CD8-positive, alpha-beta memory T cell (primary cell): ENCODE measurements at places on chromosomes 1 and 21.
A peak's percentile ranks its signal among the peaks of the same experiment; 100 is the strongest.

DNA sequence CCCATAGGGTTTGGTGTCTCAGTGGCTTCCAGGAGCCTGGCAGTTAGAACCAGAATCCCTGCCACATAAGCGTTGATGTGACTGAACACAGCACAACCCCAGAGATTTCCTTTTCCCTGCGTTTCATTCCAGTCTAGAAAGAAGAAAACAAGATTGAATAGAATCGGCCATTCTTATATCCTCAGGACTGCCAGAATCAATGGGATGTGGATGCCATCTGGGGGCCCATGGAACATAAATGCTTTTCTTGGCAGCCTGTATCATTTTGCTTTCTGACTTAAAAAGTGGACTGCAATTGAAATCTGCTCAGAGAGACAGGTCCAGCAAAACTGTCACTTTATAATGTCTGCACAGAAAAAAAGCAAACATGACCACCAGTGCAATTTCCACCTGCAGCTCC is 80.3 kb downstream of the DISC1 start:
- no peak for DNase-seq

DNA sequence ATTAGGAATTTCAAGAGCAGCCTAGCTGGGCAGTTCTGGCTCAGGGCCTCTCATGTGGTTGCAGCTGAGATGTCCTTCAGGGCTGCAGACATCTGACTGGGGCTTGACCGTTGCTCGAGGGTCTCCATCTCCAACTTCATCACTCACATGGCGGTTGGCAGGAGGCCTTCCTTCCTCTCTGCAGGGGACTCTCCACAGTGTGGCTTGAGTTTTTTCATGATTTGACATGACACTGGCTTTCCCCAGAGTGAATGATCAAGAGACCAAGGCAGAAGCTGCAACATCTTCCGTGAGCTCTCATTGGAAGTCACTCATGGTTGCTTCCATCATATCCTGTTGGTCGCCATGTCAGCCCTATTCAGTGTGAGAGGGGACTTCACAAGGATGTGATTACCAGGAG is 74.6 kb downstream of the RUNX3 start:
- no peak for DNase-seq

DNA sequence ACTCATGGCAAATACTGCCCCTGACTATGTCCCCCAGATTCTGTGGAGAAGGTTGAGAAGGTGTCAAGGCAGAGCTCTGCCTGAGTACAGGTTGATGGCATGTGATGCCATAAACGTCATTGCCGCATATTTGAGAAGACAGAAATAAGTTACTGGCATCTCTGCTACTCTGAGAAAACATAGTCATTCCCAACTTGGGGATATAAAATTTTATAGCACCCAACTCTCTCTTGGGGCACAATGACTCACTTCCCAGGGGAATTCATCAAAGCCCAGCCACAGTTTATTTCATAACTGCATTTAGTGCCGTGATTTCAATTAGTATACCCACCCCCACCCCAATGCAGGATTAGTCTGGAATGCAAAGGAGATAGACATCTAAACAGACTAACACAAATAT is 101.9 kb upstream of the TNR start:
- no peak for DNase-seq

DNA sequence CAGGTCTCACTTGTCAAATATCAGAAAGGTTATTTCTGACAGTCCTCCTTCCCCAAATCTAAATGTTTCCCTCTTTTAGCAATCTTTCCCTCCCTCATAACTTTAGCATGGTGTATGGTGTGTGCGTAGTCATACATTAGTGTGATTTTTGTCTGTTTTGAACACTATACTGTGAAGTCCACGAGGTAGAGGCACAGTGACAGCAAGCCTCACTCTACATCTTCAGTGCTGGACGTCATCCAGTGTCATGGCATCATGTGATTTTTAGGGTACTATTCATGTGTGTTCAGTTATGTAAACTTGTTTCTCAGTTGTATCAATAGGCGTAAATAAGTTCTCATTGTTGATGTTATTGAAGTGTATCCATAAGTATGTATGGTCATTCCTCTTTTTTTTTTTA is 39.1 kb downstream of the DYRK1A start:
- no peak for DNase-seq

GRCh38 chr21:36883532-36884486 is 82.7 kb downstream of the HLCS start:
- no peak for DNase-seq

DNA sequence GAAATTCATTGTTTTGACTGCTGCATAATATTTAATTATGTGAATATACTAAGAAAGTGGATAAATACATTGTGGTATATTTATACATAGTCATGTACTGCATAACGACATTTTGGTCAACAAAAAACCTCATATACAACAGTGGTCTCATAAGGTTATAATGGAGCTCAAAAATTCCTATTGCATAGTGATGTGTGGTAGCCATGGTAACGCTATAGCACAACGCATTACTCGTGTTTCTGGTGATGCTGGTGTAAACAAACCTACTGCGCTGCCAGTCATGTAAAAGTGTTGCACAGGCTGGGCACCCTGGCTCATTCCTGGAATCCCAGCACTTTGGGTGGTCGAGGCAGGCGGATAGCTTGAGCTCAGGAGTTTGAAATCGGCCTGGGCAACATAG is 52.6 kb upstream of the NHLH2 start:
- no peak for DNase-seq

GRCh38 chr1:24424990-24425389 is 9.4 kb downstream of the NIPAL3 start:
- no peak for DNase-seq

DNA sequence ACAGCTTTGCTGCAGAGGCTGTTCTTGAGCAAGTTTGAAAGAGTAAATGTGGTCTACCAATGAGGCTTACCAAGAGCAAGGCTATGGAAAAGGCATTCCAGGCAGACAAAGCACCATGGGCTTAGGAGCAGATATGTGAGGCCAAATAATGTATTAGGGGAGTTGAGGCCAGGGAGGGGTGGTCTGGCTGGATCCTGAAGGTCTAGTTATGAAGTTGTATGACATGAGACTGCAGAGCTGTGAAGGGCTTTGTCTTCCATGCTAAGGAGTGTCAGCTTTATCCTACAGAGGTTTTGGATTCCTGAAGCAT is 51.8 kb upstream of the TSPAN2 start:
- no peak for DNase-seq

DNA sequence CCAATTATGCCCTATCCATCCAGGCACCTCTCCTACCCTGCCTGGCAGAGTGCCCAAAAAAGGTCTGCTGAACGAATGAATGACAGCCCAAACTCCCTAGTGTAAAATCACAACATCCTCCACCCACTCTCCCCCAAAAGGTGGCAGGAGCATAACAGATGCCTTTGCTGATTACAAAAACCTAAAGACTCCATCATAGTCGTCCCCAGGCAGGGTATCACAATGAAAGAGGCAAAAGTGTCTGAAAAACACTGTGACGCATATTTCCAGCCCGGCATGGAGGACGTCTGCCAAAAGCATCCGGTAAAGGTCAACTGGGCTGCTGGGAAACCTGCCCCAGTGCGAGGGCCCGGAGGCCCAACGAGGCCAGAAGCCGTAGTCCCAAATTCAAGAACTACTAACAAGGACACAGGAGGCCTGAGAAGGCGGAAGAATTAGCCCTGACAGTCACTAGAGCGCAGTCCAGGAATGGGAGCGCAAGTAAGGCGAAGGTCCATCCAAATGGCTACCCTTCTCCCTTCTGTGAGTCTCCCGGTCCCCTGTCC is 576 bp downstream of the SMIM12 start:
- peak; percentile 37 for DNase-seq

DNA sequence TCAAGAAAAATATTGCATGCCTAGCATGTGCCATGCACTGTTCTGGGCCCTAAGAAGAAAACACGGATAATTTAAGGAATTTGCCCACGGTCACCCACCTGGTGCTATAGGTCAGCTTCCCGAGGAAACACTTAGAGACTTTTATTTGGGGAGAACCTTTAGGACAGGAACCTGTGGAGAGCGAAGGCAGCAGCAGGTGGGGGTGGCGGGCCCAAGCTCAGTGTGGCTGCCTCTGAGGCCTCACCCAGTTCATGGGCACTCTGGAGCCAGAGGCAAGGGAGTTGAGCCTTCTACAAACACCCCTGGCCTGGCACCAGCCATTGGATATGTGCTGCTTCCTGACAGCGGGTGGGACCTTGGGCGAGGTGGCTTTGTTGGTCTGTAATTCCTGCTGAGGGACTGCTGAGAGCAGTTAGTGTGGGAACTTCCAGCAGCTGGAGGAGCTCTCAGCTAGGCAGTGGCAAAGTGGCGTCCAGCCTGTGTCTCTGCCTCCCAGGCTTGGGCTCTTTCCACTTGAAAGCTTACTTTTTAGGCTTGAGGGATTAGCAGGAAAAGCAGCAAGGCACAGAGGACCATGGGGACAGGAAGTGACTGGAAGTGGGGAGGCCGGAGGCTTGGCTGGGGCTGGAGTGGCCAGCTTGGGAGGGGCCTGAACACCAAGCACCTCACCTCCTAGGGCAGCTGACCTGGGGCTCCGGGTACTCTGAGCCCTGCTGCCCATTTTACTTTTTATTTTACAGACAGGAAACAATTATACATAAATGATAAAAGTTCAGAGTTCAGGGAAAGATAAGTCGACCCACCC is 19.1 kb downstream of the MRPL37 start:
- no peak for DNase-seq
